ENCODE measurements at places on chromosomes 5 and 9. TPM values are rescaled to one million over a fixed set of nuclear protein-coding genes. Genes with fewer than 3 reads are reported as not detected.

The PCDHGC3 gene
- total RNA-seq, result 31.0 TPM

The C9orf50 gene
- total RNA-seq, result not detected

The TAF1L gene
- not detected for total RNA-seq

The TRIM32 gene
- 28.6 TPM for total RNA-seq

The SPATA31C1 gene
- total RNA-seq, result not detected

The IQGAP2 gene
- total RNA-seq, result 1.2 TPM

The GABRA6 gene
- total RNA-seq, result not detected

The AK8 gene
- under 0.01 TPM for total RNA-seq

The TRAF1 gene
- 2.3 TPM for total RNA-seq

The BTNL3 gene
- total RNA-seq, result not detected

The PCDHB4 gene
- total RNA-seq, result under 0.01 TPM

The RXRA gene
- 14.8 TPM for total RNA-seq

The CDH9 gene
- not detected for total RNA-seq

The HMHB1 gene
- not detected for total RNA-seq

The SLC6A3 gene
- total RNA-seq, result not detected

The ALDH1A1 gene
- 5.1 TPM for total RNA-seq

The PAX5 gene
- not detected for total RNA-seq

The CCDC192 gene
- total RNA-seq, result not detected

The CNTNAP3B gene
- total RNA-seq, result 18.9 TPM

The CLIC3 gene
- 0.56 TPM for total RNA-seq

The RGP1 gene
- total RNA-seq, result 10.9 TPM

The MYOZ3 gene
- total RNA-seq, result 0.38 TPM

The SLC25A2 gene
- 0.19 TPM for total RNA-seq

The ISL1 gene
- total RNA-seq, result not detected

The TMEM215 gene
- not detected for total RNA-seq

The CAMLG gene
- 47.9 TPM for total RNA-seq

The ARHGAP26 gene
- total RNA-seq, result 2.3 TPM

The CDH10 gene
- total RNA-seq, result 1.9 TPM

The CBY3 gene
- not detected for total RNA-seq

The SLC36A1 gene
- total RNA-seq, result 5.1 TPM

The PRR16 gene
- total RNA-seq, result 8.6 TPM

The MEGF10 gene
- total RNA-seq, result under 0.01 TPM

The HTR4 gene
- not detected for total RNA-seq

The LRRC19 gene
- total RNA-seq, result not detected

The ASPN gene
- 7.3 TPM for total RNA-seq

The C9orf153 gene
- total RNA-seq, result 0.56 TPM

The CEP72 gene
- total RNA-seq, result 1.7 TPM

The SNX18 gene
- 91.3 TPM for total RNA-seq

The CNTNAP3 gene
- total RNA-seq, result 2.9 TPM

The IFNA21 gene
- total RNA-seq, result not detected

The OR1J2 gene
- total RNA-seq, result not detected

The CDX1 gene
- 0.38 TPM for total RNA-seq

The SOX30 gene
- total RNA-seq, result not detected

The ACOT12 gene
- under 0.01 TPM for total RNA-seq

Measured in regular cardiac myocyte (primary cell).